ENCODE measurements at places on chromosomes 4 and X.

DNA sequence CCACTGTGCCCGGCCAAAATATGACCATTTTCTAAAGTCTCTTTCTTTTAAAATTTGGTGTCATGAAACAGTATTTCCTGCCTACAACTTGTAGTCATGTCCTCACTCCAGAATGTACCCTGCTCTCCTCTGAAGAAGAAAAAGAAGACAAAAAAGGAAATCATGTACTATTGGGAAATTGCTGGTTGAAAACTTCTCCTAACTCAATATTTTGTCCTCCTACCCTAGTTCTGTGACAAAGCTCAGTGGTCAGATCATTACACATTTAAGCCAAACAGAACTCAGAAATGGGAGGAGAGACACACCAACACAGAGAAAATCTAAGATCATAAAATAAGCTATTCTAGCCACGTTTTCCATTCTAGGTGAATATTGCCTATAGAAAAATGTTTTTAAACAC, 127.7 kb downstream of the IRF2 start:
- no peak for DNase-seq

DNA sequence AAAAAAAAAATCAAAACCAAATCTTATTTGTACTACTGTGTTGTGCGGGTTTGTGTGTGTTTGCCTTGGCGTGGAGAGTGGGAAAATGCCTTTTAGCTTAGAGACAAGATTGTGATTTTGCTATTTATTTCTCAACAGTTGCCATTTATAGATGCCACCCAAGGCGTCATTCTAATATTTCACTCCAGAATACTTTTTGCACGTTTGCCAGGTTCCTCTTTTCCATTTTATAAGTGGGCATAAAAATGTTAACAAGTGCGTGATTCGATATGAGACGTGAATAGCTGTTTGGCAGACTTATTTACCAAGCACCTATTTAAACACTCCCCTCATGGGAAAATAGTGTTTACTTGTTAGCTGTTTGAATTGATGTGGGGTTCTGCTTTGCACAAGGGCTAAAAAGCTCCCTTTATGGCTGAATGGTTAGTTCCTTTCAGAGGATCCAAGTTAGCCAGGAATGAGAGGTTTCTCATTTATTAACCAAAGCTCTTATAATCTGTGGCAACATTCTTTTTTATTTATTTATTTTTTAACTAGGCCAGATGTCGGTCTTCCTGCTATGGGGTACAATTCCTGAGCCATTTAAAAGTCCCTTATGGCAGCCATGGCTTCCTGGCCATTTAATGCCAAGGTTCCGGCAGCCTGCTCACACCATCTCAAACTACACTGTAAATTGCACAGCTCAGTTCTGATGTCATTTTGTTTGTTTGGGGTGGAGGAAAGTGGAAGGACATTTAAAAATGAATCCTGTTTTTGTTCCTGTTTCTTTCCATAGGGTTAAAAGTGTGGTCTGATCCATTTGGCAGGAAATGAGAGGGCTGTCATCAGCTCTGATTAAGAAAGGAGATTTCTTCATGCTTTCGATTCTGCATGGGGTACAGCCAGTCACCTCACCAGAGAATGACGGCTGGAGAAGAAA, 14.6 kb downstream of the SMIM20 start:
- DNase-seq = no peak

GRCh38 chrX:55014897-55015299, 14.7 kb downstream of the APEX2 start:
- no peak for DNase-seq

DNA sequence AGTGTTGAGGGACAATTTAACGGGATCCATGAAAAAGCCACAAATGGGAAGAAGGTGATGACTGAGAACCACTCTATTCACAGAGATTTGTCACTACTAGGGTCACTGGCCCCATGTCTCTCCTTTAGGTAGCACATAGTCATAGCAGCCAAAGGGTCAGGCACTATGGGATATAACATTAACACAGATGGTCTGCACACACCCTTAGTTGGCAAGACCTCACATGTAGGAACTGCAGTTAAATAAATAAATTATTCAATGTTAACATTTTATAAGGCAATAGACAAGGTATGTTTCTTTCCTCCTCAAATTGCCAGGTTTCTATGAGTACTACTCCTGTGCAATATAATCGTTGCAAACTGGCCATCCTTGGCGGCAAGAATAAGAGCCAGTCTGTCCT, 10.9 kb downstream of the RASGEF1B start:
- no peak for DNase-seq

DNA sequence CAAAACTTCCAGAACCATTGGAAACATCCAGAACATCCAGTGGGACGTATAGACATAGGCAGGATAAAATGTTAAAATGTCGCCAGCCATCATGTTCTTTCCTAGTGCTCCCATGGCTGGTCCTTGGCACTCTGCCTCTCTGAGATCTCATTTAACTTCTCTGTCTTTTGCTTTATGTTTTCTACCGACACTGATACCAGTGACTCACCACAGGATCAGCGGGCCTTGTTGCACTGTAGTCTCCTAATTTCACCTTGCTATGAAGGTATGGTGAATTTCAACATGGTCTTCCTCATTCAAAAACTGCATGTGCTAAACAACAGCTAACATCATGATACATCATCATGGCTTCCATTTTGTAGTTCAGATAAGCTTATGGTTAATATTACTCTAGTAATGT, 521.0 kb upstream of the IGFBP7 start:
- DNase-seq = no peak
